Esophagus squamous epithelium (tissue), 5 donors: ENCODE measurements at places on chromosomes 1 and 21.

DNA sequence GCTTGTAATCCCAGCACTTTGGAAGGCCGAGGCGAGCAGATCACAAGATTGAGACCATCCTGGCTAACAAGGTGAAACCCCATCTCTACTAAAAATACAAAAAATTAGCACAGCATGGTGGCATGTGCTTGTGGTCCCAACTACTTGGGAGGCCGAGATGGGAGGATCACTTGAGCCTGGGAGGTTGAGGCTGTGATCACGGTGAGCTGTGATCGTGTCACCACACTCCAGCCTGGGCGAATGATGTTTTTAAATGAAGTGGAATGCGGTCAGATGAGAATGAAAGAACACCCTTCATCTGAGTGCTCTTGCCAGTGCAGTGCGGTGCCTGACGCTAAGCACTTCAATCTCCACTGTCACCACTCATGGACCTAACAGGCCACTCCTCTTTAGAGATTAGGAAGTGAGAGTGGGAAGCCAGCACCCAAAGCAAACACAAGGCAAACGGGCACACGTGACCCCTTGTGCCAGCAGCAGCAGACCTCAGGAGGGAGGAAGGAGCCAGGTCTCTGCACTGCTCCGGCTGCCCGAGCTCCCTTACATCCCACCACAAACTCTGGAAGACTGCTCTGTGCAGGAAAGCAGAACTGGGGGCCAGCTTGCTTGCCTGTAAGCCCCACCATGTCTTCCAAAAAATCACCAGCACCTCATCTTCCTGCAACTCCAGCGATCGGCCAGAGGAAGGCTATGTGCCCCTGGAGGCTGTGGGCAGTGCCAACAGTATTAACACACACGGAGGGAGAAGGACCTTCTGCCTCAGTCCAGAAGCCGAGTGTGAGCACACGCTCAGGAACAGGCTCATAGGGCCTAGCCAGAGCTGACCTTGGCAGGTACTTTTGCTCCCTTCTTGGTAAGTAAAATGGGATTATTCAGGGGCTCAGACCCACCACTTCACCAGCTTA lies 9.7 kb downstream of the CTNNBIP1 start:
- peak; percentile 12 for DNase-seq

- DNase-seq = no peak
Observed at GRCh38 chr1:10794724-10795275, 1.6 kb downstream of the CASZ1 start.

GRCh38 chr21:33299181-33299752 lies 25.5 kb upstream of the IFNAR1 start:
- no peak for DNase-seq

DNA sequence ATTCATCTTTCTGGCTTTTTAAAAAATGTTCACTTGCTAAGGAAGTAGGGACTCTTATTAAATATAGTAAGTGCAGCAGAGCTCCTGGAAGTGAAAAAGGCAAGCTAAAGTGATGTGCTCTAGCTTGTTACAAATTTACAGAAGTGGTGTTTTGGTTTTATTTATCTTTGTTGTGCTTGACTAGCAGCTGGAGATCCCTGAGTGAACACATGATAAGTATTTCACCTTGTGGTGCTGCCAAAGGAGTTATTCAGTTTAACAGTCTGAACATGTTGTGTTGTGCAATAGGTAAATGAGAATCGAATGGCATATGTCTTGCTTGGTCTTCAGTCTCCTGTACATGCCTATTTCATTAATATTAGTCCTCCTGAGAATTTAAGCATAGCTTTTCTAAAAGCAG lies 315.7 kb downstream of the TPR start:
- no peak for DNase-seq

GRCh38 chr1:5910666-5911065 lies 81.6 kb downstream of the NPHP4 start:
- no peak for DNase-seq

DNA sequence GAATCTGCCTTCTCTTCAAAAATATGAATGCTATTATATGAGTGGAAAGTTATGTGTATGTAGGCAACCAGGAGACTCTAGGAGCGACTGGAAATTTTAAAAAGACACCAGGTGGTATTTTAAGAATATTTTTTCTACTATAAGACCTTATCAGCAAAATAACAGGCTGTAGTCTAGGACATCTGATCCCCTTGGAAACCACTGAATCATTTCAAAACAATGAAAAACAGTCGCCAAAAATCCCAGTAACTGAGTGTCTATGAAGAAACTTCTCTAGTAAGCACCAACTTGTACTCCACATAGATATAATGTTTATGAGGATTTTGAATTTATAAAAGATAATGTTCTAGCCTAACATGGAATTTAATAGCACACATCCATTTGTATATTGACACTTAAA lies 358.5 kb downstream of the GPATCH2 start:
- no peak for DNase-seq

GRCh38 chr1:5349526-5349925 lies 642.7 kb downstream of the NPHP4 start:
- no peak for DNase-seq

DNA sequence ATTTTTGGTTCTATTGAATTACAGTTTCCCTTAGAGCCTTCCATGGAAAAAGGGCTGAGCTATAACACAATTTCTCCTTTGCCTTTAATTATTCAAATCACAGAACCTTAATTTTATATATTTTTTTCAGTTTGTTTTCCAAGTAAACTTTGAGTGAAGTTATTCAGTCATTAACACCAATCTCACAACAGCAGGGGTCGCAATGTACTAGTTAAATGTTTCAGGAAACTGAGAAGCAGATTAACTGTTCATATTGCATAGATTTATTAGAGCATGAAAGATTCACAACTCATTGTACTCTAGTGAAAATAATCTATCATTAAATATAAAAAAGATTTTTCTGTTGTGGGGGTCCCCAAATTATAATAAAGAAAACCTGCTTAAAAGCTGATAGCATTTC lies 64.1 kb downstream of the KIFAP3 start:
- no peak for DNase-seq

DNA sequence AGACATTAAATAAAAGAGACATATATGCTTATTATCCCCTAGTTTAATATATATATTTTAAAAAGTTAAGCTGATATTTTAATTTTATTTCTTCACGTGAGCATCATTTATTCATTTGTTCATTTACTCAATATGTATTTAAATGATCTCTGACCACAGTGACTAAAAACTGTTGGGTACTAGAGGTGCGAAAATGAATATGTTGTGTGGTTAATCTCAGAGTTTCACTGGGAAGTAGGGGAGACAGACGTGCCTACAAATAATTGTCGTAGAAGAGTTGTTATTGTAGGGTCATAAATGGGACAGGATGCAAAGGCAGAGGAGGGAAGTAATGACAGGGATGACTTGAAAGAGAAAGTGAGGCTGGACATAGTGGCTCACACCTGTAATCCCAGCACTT lies 213.0 kb upstream of the CACYBP start:
- DNase-seq = no peak

GRCh38 chr1:200228486-200228885 lies 181.3 kb downstream of the ZNF281 start:
- no peak for DNase-seq

DNA sequence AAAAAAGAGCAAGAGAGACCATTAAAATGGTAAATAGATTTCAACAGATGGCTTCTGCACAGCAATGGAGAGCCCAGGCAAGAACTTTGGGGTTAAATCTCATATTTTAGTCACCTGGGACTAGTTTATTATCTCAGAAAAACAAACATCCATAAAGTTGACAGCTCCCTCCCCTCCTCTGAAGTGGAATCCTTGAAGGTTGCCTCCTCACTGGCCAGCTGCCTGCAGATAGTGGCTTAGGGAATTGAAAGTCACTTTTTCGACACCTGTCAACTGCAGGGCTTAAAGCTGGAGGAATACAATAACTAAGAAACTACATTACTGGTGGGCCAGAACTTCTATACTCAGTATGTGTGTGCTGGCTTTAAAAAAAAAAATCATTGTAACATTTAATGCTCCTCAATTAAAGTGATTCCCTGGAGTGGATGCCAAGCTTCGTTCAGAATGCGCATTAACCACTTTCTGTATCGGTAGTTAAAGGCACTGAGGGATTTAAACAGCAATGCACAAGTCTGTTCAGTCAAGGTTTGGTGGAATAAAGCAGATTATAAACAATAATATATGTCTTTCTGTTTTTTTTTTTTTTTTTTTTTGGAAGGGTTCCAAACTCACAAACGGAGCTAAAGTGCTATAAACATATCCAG lies 52.5 kb downstream of the LHX4 start:
- no peak for DNase-seq

DNA sequence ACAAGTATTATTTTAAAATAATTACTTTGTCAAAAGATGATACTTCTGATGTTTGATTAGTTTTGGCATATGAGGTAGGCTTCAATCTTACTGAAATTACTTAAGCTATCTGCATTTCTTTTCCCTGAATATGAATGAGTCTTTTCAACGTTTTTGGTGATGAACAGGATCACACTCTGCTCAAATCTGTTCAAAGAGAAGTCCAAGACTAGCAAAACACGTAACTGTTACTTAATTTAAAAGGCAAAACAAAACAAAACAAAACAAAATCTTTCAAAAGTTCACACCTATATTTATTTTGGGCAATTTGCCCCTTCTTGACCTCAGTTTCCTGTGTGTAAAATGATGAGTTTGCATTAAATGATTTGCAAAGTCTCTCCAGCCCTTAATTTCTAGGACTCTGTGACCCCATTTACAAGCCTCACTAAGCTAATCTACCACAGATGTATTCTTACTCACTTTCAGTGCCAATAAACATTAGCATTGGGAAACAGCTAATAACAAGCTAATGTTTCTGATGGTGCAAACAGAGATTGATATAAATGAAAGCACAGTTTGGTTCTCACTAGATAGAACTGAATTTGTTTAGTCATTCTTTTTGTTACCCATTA lies 865.4 kb downstream of the LTN1 start:
- no peak for DNase-seq

DNA sequence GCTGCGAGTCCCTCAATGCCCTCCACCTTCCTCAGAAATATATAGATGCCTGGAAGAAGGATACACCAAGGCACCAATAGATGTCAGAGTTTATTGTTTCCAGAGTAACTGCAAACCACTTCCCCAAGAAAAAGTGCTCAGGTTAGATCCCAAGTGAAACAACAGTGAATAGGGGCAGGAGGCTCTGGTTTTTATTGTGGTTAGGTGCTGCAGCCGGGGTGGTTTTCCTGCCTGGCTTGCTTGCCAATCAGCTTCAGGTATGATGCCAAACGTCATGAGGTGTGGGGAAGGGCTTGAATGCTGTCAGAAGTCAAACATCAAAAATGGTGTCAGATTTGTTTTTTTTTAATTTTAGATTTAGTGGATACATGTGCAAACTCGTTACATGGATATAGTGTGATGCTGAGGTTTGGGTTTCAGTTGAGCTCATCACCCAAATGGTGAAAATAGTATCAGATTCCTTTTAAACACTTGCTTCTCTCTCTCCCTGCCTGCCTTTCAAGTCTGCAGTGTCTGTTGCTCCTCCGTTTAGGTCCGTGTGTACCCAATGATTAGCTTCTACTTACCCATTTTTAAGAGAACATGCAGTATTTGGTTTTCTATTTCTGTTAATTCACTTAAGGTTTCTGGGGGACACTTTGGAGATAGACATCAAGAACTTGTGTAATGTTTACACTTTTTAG lies 1317.0 kb downstream of the MRPL39 start:
- no peak for DNase-seq

GRCh38 chr1:206491616-206492015 lies 15.7 kb upstream of the RASSF5 start:
- no peak for DNase-seq

GRCh38 chr1:174110053-174110452 lies 49.3 kb upstream of the RABGAP1L start:
- no peak for DNase-seq

DNA sequence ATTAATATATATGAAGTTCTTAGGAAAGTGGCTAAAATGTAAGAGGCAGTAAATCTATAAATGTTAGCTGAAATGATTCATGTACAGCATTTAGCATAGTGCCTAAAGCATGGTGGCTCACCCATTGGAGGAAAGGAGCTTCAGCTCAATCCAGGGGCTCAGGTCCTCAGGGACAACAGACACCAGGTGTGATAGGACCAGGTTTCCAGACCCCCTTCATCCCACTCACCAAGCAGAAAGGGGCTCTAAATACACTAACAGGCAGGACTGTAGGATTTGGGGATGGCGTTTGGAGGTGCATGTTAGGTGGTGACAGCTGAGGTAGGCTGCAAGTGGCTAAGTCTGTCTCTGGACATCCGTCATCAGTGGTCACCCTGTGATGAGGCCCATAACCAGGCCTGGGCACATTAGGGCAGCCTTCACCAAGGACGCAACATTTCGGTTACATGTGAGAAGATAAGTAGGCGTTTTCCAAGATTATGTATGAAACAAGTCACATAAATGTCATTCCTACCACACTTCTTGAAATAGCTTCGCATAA lies 233.1 kb downstream of the C1orf94 start:
- DNase-seq = no peak

GRCh38 chr1:115325874-115326273 lies 12.2 kb downstream of the NGF start:
- no peak for DNase-seq

DNA sequence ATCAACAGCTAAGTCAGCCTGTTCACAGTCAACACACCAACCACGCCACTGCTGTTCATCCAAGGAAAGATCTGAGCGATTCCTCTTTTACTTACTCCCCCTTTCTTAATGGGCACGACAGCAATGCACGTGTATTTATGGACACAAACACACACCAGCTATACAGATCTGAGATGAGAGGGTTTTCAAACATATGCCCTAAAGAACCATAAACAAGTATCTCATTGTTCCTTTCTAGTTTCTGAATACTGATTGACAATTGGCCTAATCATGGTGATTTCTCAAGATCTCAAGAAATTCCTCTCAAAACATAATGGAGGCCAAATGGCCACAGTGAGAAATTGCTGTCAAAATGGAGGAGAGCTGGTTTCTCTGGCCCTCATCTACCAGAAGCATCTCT lies 18.0 kb downstream of the TOR3A start:
- no peak for DNase-seq

DNA sequence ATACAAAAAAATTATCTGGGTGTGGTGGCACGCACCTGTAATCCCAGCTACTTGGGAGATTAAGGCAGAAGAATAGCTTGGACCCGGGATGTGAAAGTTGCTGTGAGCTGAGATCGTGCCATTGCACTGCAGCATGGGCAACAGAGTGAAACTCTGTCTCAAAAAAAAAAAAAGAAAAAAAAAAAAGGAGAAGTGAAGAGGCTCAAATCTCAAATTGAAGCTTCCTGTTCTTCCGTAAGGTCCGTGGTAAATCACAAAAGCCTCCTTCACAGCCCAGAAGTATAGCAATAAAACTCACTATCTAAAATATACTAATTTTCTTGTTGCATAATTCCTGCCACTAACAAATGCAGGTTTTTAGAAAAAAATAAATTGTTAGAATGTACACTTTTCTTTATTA lies 498.2 kb upstream of the BRINP3 start:
- DNase-seq = no peak
